Stimulated activated CD4-positive, alpha-beta T cell treated with anti-CD3 and anti-CD28 coated beads, Interleukin-12 subunit alpha, Interleukin-12 subunit beta, amount 100 ng/mL, for 4 hours (primary cell): ENCODE measurements at places on chromosomes 7 and 10.

DNA sequence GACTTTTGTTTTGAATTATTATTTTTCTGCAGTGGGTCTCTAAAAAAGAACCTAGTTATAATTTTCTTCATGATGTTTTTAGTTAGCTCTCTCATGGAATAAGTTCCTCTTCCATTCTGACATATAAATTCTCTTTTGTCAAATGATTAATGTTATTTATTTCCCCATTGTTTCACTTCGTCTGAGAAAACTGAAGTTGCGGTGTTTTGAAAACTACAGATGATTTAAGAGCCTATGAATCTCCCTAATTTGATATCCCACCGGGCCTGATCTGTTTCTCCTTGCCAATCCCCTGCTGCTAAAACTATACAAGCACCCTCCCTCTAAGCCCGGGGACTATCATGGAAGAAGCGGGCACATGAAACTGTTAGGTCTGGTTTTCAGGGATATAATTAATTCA, 41.4 kb downstream of the HTR7 start:
- DNase-seq: no peak

GRCh38 chr10:120713573-120714205, 137.5 kb upstream of the WDR11 start:
- DNase-seq: no peak

- DNase-seq: no peak
These were observed 98.1 kb downstream of the PPP1R17 start for GRCh38 chr7:31785101-31785500.

DNA sequence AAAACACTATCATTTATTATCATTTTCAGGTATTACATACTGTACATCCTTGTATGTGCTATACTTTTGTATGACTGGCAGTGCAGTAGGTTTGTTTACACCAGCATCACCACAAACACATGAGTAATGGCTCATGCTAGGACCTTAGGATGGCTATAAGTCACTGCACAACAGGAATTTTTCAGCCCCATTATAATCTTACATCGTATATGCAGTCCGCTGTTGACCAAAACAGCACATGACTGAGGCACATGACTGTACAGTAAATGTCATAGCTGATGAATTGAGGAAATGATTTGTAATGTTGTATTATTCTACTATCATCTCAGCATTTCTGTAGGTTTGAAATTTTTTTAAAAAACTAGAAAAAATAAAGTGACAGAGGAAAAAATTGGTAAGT, 38.6 kb downstream of the BPGM start:
- no peak for DNase-seq

- DNase-seq: no peak
These were observed 134.2 kb downstream of the PTPN20 start for GRCh38 chr10:47045331-47045861.

- DNase-seq: no peak
These were observed 30.3 kb downstream of the ANKMY2 start for GRCh38 chr7:16615228-16615627.

- no peak for DNase-seq
These were observed 119.6 kb upstream of the MKX start for GRCh38 chr10:27865221-27865635.

GRCh38 chr10:58795560-58795959, 282.9 kb downstream of the BICC1 start:
- no peak for DNase-seq

DNA sequence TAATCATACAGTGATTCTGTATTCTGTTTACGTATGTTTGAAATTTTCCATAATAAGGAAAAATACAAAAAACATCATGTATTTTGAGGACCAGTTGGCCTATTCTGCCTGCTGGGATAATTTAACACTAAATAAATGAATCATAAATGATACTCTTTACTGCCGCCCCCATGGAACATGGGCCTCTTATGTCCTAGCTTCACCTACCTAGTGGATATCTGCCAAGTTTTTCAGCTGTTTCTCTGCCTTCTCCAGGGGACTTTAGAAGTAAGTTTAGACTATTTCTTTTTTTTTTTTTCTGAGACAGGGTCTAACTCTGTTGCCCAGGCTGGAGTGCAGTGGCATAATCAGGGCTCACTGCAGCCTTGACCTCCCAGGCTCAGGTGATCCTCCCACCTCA, 10.4 kb downstream of the NFE2L3 start:
- no peak for DNase-seq

DNA sequence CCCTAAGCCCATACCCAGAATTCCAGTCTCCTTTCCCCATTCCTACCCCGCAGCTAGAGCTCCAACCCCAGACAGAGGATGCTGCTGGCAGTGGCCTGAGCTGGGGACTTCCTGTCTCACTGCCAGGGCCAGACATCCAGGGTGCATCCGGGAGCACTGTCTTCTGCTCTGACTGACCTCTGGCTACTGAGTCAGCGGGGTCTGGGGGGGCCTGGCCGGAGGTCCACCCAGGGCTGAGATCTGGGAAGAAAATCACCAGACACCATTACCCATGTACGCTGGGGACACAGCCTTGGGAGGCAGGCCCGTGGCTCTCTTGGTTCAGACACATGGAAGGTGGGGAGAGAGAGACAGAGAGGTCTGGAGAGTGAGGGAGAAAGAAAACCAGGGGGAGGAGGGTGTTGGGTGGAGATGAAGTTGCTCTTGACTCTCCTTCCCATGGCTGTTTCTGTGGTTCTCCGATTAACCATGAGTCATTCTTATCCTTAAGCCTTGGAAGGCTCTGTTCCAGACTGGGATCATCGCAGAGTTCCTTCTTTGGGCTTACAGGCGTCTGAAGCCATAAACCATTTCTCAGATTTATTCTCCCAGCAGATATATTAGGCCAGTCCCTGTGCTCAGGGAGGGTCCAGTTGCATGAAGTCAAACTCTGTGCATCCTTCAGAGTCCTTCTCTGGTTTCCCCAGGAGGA, 23.6 kb downstream of the TSPAN15 start:
- DNase-seq: no peak

DNA sequence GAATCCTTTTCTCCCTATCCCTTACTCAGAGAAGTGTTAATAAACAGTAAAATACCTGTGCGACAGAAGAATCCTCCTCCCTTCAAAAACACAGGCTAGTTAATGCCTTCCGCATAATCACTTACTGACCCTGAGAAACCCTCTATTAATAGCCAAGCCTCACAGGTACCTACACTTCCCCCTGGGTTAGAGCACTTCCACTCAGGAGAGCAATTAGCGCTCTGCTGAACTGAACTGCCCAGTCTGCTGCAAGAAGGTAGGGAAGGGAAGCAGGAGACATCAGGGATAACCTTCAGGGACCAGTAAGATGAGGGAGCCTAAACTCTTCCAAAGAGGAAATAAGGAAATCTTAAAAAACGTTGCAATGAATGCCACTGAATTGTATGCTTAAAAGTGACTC, 39.6 kb downstream of the KIAA1549 start:
- no peak for DNase-seq

- no peak for DNase-seq
These were observed 202.2 kb downstream of the AUTS2 start for GRCh38 chr7:69800495-69800894.

- DNase-seq: no peak
These were observed 152.0 kb downstream of the RPS24 start for GRCh38 chr10:78185693-78186055.

GRCh38 chr7:75804004-75804403, 9.6 kb downstream of the CCL24 start:
- no peak for DNase-seq

- DNase-seq: no peak
These were observed 12.1 kb downstream of the TMEM236 start for GRCh38 chr10:17764142-17764541.

DNA sequence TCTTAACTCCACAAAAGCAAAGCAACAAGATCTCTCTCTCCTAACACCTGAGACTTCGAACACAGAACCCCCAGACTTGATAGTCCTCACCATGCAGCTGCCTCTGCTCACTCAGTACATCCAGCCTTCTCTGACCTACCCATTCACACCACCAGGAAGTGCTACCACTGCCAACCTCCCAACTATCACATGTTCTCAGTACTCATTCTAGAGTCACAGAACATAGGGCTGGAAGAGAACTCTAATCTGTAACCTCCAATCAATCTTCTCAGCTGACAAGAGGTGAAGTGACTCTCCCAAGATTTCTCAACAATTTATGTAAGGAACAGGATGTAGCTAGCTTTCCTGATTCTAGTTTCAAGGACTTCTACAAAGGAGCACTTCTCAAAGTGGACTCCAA, 3.8 kb downstream of the NUDCD3 start:
- DNase-seq: no peak

DNA sequence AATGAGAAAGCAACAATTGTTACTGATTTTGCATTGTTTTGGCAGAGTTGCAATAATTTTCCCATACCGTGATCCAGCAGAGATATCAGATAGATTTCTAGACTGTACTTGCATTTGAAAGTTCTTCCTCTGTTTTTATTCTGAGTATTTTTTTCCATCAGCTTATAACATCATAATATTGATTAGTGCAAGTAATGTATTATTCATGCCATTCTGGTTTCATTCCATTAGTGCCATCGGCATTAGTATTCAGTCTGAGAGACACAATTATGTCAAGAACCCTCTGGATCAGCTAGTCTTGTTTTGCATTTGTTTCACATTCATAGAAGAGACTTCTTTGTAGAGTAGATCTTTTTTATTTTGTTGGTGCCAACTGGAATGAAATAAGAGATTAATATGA, 304.0 kb downstream of the BBS9 start:
- DNase-seq: no peak
